ENCODE measurements at places on chromosomes 7 and 10.

GRCh38 chr7:19939746-19940145 is 166.3 kb upstream of the TMEM196 start:
- no peak for DNase-seq

DNA sequence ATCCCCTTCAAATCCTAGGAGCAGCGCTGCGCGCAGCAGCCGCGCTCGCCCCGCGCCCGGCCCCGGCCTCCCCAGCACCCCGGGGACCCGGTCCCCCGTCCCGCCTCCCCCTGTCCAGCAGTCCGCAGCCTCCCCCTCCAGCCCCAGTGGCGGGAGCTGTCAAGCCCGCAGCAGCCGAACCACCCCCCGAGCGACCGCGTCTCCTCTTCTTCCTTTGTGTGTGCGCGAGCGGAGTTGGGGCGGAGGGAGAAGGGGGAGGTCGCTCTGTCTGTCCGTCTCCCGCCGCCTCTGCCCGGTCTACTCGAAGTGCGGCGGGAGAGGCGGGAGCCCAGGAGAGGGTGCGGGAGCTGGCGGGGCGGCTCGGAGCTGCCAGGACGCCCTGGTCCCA is 375 bp upstream of the CHN2 start:
- peak; percentile 57 for DNase-seq

GRCh38 chr10:27743012-27743876 is 2.4 kb downstream of the MKX start:
- no peak for DNase-seq

DNA sequence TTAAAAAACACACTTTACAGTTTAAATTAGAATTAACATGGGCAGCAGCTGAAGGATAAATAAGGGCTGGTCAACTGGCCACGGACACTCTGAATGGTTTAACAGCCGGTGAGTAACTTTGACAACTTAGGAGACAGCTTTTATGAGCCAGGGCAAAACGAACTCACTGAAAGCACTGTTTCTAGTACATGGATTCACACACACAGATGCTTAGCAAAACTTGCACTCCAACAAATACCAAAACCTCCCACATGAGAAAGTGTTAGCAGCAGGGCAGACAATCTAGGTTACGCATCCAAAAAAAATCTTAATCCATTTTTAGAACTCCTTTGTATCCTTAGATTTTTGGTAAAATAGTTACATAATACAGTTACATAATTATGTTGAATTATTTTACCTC is 486.4 kb downstream of the PHTF2 start:
- DNase-seq = no peak

DNA sequence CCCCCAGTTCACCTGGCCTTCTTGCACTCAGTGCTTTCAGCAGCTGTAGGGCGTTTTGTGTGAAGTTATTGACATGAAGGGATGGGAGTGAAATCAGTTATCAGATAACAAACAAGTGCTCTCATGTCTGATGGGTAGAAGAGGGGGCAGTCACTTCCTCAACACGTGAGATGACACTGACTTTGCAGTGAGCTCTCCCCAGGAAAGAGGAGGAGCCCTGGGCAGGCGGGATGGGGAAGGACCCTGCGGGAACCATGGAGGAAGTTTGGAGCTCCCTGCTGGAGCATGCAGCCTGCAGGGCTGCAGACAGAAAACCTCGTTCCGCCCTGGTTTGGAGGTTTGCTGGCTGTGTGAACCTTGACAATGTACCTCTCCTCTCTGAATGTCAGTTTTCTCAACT is 38.7 kb downstream of the GPR26 start:
- no peak for DNase-seq

DNA sequence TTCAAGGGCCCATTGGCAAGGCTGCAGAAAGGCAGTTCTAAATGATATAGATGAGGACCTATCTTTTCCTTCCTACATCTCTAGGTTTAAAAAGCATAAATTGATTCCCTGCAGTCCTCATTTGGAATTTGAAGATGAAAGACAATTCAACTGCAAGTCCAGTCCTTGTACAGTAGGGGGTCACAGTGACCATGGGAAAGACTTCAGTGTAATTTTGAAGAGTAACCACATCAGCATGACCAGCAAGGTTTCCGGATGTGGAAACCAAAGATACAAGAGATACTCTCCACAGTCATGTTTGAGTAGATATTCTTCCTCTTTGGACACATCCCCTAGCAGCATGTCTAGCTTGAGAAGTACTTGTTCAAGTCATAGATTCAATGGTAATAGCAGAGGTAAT is 539.3 kb upstream of the TEX47 start:
- DNase-seq = no peak

- no peak for DNase-seq
Measured at GRCh38 chr7:77627309-77627676, 69.0 kb upstream of the RSBN1L start.

GRCh38 chr10:119166564-119166963 is 1.1 kb upstream of the SFXN4 start:
- DNase-seq = no peak

All from liver (tissue), 10 donors.